A673 (cell line): ENCODE measurements at places on chromosomes 3 and 15.
A peak's percentile ranks its signal among the peaks of the same experiment; 100 is the strongest.

DNA sequence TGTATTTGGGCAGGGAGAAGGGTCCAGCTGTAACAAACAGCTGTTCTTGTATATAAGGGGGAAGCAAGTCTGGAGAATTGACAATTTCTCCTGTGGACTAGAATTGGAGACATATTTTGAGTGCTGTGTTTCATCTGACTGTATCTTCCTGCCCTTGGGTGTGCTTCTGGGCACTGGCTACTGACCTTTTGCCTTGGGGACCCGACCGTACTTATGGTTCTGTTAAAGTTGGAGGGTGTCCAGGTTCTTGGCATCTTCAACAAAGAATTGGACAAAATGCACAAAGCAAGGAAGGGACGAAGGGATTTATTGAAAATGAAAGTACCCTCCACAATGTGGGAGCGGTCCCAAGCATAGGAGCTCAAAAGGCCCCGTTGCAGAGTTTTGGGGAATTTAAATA, 31.0 kb downstream of the MAP2K1 start:
- no peak overlapping the region for H3K27ac ChIP-seq
- no peaks in the 10 kb centered on the region for H3K27me3 ChIP-seq
- no peak for DNase-seq
- no peak overlapping the region for H3K4me3 ChIP-seq
- H3K36me3 ChIP-seq = no peaks in the 10 kb centered on the region

DNA sequence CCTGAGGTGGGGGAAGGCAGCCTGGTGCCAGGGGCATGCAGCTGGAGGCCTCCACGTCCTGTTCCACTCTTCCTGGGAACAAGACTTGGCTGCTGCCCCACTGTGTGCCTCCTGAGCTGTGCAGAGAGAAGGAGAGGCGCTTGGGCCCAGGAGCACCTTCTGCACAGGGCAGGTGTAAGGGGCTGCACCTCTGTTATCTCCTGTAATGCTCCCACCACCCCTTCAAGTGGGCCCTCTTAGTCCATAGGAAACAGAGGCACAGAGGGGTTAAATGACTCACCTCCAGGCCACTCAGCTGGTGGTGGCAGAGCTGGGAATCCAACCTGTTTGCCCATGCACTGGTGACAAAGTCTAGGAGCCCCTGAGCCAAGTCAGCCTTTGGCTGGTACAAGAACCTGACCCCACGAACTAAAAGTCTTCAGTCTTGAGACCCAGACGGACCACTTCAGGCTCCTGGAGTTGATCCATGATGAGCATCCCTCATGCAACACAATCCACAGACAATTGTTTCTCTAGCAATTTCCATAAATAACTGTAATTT, 93.2 kb downstream of the IQSEC1 start:
- no peak overlapping the region for H3K27ac ChIP-seq
- no peaks in the 10 kb centered on the region for H3K27me3 ChIP-seq
- H3K4me3 ChIP-seq = no peak overlapping the region
- DNase-seq = no peak

- no peaks in the 10 kb centered on the region for H3K4me1 ChIP-seq
- peaks cover 8% of the 10 kb centered on the region for H3K27me3 ChIP-seq
- no peak overlapping the region for H3K27ac ChIP-seq
- H3K36me3 ChIP-seq = no peaks in the 10 kb centered on the region
These were observed 328.0 kb upstream of the DNAJC19 start for GRCh38 chr3:181317508-181317907.

- DNase-seq = peak; percentile 33
- H3K4me3 ChIP-seq = no peak overlapping the region
- H3K36me3 ChIP-seq = no peaks in the 10 kb centered on the region
- no peaks in the 10 kb centered on the region for H3K4me1 ChIP-seq
- H3K27ac ChIP-seq = no peak overlapping the region
These were observed 106.4 kb downstream of the FBLN2 start for GRCh38 chr3:13655061-13655913.

- DNase-seq = no peak
- H3K4me3 ChIP-seq = no peak overlapping the region
- no peaks in the 10 kb centered on the region for H3K27me3 ChIP-seq
- H3K27ac ChIP-seq = no peak overlapping the region
These were observed 153.6 kb upstream of the ZNF717 start for GRCh38 chr3:75938921-75939320.

DNA sequence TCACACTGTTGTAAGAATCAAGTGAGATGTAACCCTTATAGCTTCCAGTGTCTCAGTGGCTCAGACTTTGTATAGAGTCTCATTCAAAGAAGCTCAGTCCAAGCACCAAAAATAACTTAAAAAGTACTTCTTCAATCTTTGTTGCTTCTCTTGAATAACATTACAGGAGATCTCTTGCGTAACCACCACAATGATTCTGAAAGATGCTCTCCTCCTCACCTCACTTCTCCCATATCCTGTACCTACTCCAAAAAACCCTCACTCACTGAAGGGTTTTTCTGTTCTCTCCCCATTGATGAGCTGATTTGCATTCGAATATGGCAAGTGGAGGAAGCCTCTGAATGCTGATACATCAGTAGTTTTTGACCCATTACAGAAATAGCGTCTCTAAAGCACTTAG, 39.4 kb upstream of the MRPS22 start:
- no peaks in the 10 kb centered on the region for H3K4me1 ChIP-seq
- no peak for DNase-seq
- H3K27me3 ChIP-seq = no peaks in the 10 kb centered on the region
- H3K4me3 ChIP-seq = no peak overlapping the region
- H3K36me3 ChIP-seq = no peaks in the 10 kb centered on the region

GRCh38 chr15:100200287-100200880, 141.4 kb downstream of the ADAMTS17 start:
- no peak overlapping the region for H3K27ac ChIP-seq
- no peak overlapping the region for H3K4me3 ChIP-seq
- no peaks in the 10 kb centered on the region for H3K27me3 ChIP-seq
- no peak for DNase-seq
- no peaks in the 10 kb centered on the region for H3K4me1 ChIP-seq

DNA sequence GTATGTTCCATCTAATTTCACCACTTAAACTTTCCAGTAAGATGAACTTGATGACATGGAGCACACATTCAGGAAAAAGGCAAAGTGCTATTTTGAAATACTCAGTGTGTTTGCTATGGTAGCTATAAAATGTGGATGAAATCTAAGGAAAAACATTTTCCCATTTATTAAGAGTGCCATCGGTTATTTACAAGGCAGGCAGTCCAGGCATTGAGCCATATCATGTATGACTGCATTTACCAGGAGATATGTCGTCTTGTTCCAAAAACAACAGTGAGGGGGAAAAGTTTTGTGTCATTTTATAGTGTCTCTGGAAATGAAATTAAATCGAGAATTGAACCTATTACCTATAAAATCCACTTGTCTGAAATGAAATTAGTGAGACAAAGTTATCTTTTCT, 13.7 kb downstream of the ANXA2 start:
- H3K4me3 ChIP-seq = no peak overlapping the region
- H3K27me3 ChIP-seq = no peaks in the 10 kb centered on the region
- peaks cover 35% of the 10 kb centered on the region for H3K36me3 ChIP-seq
- H3K4me1 ChIP-seq = peaks cover 41% of the 10 kb centered on the region

DNA sequence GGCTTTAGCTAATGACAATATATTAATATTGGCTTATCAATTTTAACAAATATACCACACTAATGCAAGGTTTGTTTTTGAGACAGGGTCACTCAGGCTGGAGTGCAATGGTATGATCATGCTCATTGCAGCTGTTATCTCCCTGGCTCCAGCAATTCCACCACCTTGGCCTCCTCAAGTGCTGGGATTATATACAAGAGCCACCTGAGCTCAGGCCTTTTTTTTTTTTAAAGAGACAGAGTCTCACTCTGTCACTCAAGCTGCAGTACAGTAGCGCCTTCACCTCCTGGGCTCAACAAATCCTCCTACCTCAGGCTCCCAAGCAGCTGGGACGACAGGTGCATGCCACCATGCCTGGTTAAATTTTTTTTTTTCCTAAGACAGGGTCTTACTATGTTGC, 11.7 kb downstream of the DLG1 start:
- H3K27ac ChIP-seq = no peak overlapping the region
- no peak for DNase-seq
- no peak overlapping the region for H3K4me3 ChIP-seq
- no peaks in the 10 kb centered on the region for H3K27me3 ChIP-seq

DNA sequence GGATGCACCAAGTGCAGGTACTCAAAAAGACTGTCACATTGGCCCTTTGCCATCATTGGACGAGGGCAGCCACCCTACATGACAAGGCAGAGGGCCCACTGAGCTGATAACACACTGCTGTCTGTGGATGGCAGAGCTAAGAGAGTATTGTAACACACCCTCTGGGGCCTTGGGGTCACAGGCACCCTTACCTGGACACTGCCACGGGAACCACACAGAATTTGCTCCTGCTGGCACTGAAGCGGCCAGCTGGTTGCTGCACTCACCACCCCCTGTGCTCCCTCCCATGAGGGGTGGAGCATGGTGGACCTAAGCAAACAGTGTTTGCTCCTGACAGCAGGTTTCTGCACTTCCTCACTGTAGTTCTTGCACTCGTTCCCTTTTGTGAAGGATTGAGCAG, 208.2 kb upstream of the SGO1 start:
- H3K4me1 ChIP-seq = no peaks in the 10 kb centered on the region
- DNase-seq = no peak
- no peaks in the 10 kb centered on the region for H3K27me3 ChIP-seq
- no peak overlapping the region for H3K27ac ChIP-seq
- no peak overlapping the region for H3K4me3 ChIP-seq

- DNase-seq = no peak
- H3K4me3 ChIP-seq = no peak overlapping the region
- peaks cover 13% of the 10 kb centered on the region for H3K4me1 ChIP-seq
- H3K27ac ChIP-seq = no peak overlapping the region
- H3K36me3 ChIP-seq = peaks cover 13% of the 10 kb centered on the region
These were observed 71.4 kb downstream of the ITGB5 start for GRCh38 chr3:124815781-124816180.

GRCh38 chr3:172194702-172195406, 155.5 kb downstream of the FNDC3B start:
- no peak overlapping the region for H3K27ac ChIP-seq
- H3K27me3 ChIP-seq = no peaks in the 10 kb centered on the region

DNA sequence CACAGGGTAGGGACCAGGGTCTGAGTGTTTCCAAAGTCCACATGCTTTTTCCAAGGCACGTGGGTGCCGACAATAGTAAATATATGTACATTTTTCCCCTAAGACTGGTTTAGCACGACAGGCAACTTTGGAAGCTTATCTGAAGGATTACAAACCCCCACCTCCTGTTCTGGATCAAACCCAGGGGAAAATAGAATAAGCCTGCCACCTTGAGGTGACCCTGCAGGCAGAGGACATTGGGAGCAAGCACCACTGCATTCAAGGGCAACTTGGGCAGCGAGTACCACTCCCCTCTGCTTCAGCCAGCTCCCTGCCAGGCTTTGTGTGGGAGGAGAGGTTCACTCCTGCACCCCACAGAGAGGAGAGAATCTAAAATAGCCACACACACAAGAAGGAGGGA, 44.8 kb downstream of the KBTBD12 start:
- H3K36me3 ChIP-seq = no peaks in the 10 kb centered on the region
- H3K27ac ChIP-seq = no peak overlapping the region
- DNase-seq = peak; percentile 24
- H3K4me1 ChIP-seq = no peaks in the 10 kb centered on the region

- H3K4me3 ChIP-seq = peak overlapping the region; percentile 21
- peak overlapping the region; percentile 81 for H3K27ac ChIP-seq
- peaks cover 33% of the 10 kb centered on the region for H3K4me1 ChIP-seq
- H3K27me3 ChIP-seq = no peaks in the 10 kb centered on the region
- peak; percentile 91 for DNase-seq
These were observed 79.3 kb downstream of the CHSY1 start for GRCh38 chr15:101172501-101173071.

DNA sequence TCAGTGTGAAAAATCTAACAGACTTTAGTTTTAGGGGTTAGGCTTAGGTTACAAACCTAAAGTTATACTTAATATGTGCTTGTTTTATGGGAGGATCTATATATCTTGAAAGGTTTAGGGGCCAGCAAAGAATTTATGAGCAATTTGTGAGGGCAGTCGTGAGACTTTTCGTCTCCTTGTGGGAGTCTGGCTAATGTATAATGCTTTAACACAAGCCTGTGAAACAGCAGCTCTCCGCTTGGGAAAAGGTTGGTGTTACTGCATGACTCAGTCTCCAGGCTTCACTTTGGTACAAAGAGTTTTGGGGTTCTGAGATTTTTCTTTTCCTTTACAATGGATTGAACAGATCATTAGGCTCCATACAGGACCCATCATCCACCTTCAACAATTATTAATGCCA, 79.0 kb upstream of the MFGE8 start:
- no peak overlapping the region for H3K4me3 ChIP-seq
- H3K27ac ChIP-seq = no peak overlapping the region
- no peaks in the 10 kb centered on the region for H3K4me1 ChIP-seq
- no peaks in the 10 kb centered on the region for H3K27me3 ChIP-seq
- DNase-seq = no peak

DNA sequence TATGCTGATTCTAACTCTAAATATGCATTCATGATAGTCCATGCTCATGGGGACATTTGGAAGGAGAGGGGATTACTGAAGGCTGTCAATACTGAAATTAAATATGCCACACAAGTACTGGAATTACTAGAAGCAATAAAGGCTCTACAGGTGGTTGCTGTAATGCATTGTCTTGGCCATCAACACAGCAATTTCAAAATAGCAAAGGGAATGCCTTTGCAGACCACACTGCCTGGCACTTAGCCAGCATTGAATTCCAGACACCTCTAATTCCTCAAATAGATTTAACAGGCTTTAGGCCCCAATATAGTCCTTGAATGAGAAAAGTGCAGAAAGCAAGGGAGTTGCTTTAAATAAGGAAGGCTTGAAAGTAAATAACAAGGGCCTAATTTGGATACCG, 115.8 kb upstream of the PLCL2 start:
- DNase-seq = peak; percentile 22
- H3K36me3 ChIP-seq = no peaks in the 10 kb centered on the region
- no peak overlapping the region for H3K4me3 ChIP-seq
- H3K4me1 ChIP-seq = no peaks in the 10 kb centered on the region

DNA sequence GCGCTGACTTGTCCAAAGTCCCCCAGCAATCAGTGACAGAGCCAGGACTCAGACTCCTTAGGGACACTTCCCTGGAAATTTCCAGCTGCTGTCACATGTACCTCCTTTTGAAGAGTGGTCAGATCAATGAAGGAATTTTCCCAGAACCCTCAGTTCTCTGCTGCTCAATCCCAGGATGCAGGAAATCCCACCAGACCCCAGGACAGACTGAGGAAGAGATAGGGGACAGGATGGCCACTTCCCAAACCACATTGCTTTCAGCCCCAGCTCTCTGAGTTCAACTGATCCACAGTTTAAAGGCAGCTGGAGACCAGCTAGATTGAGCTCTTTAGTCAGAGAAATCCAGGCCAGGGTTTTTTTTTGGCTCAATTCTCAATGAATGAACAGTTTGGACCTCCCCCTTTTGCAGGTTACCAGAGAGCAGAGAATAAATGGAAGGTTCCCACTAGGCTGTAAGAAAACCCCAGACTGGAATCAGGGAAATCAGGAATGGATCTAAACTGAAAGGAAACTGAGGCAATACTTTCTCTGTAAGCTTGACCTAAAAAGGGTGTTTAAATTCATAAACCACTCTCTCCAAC, 1.5 kb downstream of the CYP1A1 start:
- DNase-seq = peak; percentile 83
- H3K4me1 ChIP-seq = peaks cover 8% of the 10 kb centered on the region
- H3K36me3 ChIP-seq = no peaks in the 10 kb centered on the region
- no peak overlapping the region for H3K27ac ChIP-seq
- peaks cover 13% of the 10 kb centered on the region for H3K27me3 ChIP-seq

GRCh38 chr15:70557521-70558258, 205.7 kb downstream of the UACA start:
- peaks cover 5% of the 10 kb centered on the region for H3K4me1 ChIP-seq
- no peaks in the 10 kb centered on the region for H3K36me3 ChIP-seq
- DNase-seq = peak; percentile 12
- H3K27ac ChIP-seq = no peak overlapping the region
- no peaks in the 10 kb centered on the region for H3K27me3 ChIP-seq
